RWPE2 (cell line): ENCODE measurements at places on chromosomes 16 and 17.

- peak overlapping the region; percentile 86 for H3K27ac ChIP-seq
- DNase-seq = no peak
- H3K36me3 ChIP-seq = peaks cover 8% of the 10 kb centered on the region
- no peak overlapping the region for H3K4me3 ChIP-seq
- H3K4me1 ChIP-seq = peaks cover 15% of the 10 kb centered on the region
Observed at GRCh38 chr16:11800382-11800718, 3.3 kb upstream of the ZC3H7A start.

DNA sequence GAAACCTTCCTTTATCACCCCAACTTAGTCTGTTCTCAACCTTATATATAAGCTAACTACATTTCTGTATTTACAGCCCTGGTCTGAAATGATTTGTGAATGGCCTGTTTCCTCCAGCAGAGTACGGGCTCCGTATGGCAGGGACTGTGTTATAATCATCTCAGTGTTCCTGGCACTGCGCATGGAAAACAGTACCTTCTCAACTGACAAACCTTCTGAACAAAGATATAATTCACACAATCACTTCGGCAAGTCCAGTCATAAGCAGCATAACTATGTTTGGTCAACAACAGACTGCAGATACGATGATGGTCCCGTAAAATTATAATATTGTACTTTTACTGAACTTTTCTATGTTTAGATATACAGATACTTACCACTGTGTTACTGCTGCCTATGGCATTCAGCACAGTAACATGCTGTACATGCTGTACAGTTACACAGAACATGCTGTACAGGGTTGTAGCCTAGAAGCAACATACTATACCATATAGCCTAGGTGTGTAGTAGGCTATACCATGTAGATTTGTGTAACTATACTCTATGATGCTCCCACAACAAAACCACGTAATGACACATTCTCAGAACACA lies 30.0 kb downstream of the ANKFY1 start:
- H3K4me1 ChIP-seq = peaks cover 39% of the 10 kb centered on the region
- peaks cover 65% of the 10 kb centered on the region for H3K36me3 ChIP-seq
- H3K4me3 ChIP-seq = no peak overlapping the region
- no peak for DNase-seq

DNA sequence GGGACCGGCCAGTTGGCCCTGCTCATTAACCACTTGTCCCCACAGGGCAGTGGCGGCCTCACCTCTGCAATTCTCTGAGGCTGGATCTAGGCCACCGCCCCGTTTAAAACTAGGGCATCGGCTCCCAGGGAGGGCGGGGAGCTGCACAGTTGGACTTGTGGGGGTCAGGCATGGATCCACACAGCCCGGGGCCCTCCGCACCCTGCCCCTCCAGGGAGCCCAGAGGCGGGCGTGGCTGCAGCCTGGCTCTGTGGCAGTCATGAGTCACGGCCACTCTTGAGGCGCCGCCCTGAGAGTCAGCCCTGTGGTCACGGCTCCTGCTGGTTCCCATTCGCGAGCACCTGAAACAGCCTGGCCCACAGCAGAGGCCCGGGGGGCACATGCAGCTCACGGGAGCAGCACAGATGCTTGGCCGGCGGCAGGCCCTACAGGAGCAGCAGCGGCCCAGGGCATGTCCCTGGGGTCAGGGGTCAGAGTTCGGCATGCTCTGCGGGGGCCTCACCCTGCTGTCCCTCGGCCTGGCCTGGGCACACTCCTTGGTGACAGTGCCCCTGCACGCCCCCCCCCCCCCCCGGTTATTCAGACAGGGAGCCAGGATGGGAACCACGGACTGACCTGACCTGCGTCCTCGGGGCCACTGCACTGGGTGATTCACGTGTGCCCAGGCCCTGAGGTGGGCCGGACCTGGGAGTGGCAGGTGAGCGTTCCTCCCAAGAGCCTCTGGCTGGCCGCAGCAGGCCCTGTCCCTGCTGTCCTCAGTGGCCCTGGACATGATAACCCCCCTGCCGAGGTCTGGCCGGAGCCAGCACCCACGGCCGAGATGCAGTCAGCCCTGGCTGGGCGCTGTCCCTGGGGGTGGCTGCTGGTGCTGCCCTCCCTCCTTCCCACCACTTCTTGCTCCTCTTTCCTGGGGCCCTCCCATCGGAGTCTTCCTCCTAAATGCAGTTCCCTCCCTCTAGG lies 8.2 kb downstream of the CAPN15 start:
- no peak for DNase-seq
- no peaks in the 10 kb centered on the region for H3K27me3 ChIP-seq
- H3K36me3 ChIP-seq = peaks cover 24% of the 10 kb centered on the region
- peaks cover 8% of the 10 kb centered on the region for H3K4me1 ChIP-seq

DNA sequence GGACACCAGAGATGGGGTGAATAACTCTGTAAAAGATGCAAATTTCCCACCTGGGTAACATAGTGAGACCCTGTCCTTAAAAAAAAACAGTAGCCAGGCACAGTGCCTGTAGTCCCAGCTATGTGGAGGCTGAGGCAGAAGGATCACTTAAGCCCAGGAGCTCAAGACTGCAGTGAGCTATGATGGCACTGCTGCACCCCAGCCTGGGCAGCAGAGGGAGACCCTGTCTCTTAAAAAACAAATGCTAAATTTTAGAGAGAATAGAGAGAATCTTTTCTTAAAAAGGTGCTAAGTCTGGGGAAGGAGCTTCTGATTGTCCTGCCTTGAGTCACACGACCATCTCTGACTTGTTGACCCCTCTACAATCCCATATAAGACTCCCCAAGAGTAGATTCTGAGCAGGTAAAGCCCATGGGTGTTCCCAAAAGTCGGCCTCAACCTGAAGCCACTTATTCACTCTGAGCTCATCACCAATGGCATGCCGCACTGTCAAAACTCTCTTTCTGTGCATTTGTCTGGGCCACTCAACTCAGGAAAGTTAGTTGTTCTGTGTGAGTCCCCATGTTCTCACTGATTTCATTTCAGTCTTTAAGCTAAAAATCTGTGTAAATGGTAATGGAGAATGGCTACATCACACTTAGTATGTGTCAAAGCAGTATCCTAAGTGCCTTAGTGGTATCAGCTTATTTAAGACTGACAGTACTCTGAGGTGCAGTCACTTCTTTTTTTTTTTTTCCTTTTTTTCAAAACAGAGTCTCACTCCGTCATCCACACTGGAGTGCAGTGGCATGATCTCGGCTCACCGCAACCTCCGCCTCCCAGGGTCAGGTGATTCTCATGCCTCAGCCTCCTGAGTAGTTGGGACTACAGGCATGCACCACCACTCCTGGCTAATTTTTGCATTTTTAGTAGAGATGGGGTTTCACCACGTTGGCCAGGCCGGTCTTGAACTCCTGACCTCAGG lies 41.6 kb downstream of the PRKCB start:
- H3K36me3 ChIP-seq = no peaks in the 10 kb centered on the region
- no peak overlapping the region for H3K27ac ChIP-seq
- no peak overlapping the region for H3K4me3 ChIP-seq
- no peaks in the 10 kb centered on the region for H3K27me3 ChIP-seq
- no peaks in the 10 kb centered on the region for H3K4me1 ChIP-seq

DNA sequence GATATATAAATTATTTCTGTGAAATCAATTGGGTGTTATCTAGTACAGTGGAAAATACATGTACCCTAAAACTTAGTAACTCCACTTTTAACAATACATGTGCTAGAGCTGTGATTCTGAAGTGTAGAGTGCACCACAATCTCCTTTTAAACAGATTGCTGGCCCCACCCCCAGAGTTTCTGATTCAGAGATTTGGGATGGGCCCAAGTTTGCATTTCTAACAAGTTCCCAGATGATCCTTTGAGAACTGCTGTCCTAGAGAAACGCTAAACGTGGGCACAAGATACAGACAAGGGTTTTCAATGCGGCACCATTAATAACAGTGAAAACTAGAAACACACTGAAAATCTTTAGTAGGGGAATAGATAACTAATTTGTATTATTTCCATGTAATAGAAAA lies 49.2 kb downstream of the NXPH3 start:
- DNase-seq = no peak
- H3K4me1 ChIP-seq = no peaks in the 10 kb centered on the region
- H3K27me3 ChIP-seq = no peaks in the 10 kb centered on the region
- H3K36me3 ChIP-seq = peaks cover 33% of the 10 kb centered on the region
